ENCODE measurements at places on chromosomes 5 and 9.

GRCh38 chr5:113050721-113051382 lies 74.3 kb downstream of the DCP2 start:
- no peak for DNase-seq

DNA sequence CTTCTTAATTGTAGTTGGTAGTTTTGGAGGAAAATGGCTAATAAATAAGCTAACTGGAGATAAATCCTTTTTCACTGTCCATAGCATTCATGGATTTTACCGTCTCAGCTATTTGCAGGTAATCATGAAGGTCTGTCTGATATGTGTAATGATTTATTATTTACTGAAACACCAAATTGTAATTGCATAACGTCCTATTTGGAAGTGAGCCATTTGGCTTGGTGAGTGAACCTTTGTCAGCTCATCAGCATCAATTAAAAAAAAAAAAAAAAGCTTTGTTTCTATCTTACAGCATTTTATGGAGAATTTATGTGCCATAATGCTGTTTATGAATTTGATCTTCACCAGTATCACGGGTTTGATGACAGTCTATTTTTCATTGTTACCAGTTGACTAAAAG lies 20.2 kb downstream of the RECK start:
- DNase-seq, result no peak

GRCh38 chr9:128203707-128204551 lies 750 bp downstream of the DNM1 start:
- peak; percentile 18 for DNase-seq

DNA sequence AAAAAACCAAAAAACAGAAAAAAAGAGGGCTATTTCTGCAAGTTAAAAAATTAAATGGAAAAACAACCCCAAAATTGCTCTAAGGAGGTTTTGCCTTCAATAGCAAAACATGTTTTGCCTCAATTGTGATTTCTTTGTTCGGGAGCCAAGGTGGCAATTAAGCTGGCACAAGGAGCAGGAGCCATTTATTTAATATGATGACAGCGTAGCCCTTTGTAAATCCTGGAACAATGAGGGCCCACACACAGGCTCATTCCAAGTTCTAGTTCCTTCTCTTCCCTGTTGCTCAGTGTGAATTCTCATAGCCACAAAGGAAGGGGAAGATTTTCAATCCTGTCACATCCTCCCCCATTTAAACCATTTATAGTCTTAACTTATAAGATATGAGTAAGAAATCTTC lies 353.2 kb downstream of the PDE4D start:
- no peak for DNase-seq

- DNase-seq, result no peak
Measured at GRCh38 chr9:722388-722980, 119.0 kb upstream of the DMRT1 start.

All from NCI-H526 treated with DMSO at 0.1 percent for 48 hours (cell line).